CD4-positive, alpha-beta T cell treated with Interferon alpha-2 for 1 hour (primary cell): ENCODE measurements at places on chromosomes 1 and 21.

DNA sequence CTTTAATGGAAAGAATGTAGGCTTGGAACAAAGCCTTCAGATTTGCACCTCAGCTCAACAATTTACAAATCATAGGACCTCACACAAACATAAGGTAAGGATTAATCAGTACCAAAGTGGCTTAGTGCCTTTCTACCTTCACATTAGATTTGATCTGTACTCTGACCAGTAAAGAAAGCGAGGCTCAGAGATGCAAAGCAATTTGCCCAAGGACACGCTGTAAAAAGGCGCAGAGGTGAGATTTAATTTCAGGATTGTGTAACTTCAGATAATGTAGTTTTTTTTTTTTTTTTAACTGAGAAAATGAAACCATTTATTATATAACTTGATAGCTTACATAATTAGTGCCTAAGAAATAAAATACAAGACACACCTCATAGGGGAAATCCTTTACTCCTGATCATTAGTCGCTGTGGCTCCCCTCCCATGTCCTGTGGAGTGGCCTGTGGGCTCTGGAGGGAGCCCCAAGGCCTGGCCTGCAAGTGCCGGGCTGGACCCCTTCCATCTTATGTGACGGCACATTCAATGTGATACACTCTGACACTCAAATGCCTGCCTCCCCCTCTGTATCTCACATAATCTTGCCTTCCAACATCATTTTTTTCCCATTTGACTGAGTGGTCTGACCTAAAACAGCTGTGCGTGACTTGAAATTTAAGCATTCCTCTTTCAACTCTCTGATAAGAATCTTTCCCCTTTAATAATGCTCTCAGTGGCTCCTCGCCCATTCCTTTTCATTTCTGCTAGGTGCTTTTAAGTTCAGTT, 426.5 kb upstream of the DAB1 start:
- no peak for DNase-seq

DNA sequence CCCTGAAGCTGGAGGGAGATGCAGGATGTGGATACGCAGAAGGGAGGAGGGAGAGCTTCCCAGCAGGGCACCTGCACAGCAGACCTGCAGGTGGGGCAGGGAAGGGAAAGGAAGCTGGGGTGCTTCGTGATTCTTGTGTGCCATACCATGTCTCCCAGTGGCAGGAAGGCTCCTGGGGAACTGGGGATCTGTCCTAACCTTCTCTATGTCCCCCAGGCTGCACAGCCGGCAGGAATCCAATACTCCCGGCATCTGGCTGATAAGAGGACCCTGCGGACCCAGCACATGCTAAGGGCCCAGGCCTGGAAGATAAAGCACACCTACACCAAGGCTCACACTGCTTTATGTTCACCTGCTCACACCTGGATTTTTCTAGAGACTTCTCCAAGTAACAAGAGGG, 79.4 kb downstream of the ITPKB start:
- no peak for DNase-seq

GRCh38 chr1:41479000-41479807, 5.3 kb downstream of the EDN2 start:
- no peak for DNase-seq

DNA sequence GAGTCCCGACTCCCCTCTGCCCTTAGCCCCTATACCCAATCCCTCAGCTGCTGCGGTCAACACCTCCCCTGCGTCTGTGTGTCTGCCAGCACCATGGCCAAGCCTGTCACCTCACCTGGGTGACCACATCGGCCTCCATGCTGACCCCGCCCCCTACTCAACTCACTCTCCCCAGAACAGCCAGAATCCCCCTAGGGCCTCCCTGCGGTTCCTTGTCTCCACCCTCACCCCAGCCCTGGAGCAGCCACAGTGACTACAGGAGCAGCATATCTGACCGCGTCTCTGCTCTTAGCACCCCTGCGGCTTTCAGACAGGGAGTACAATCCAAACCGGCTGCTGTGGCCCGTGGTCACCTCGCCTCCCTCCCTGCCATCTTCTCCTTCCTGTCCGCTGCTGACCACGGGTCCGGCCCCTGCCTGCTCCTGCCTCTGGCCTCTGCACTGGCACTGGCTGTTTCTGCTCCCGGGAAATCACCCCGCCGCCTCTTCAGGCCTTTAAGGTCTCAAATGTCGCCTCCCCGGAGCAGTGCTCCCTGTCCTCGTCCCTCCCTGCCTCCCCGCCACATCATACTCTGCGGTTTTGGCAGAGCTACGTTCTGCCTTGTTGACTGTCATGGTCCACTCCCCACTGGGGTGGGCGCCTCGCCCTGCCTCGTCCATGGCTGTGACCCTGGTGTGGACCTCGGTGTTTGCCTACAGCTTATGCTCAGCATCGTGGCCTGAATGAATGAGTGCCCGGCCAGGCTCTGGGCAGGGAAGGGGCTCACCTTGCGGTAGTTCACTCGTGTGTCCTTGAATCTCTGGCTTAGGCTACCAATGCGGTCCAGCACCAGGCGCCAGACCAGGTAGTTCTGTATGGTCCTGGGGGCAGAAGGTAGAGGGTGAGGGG, 11.1 kb downstream of the PRXL2B start:
- DNase-seq = no peak

DNA sequence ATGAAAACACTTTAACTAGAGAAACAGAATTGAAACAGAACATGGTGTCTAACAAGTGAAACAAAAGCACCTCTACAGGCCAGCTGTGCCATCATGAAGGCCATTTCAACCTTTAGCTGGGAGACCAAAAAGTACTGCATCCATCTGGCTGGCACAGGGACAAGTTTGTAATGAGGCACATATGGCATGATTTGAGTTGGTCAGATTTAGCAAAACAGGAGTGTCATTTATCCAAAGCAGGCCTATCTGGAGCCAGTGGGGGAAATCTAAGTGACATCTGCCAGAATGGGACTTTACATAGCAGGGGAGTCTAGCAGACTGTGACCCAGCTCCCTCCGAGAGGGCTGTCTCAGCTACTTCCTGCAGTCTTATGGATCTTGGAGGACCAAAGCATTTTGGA, 51.9 kb downstream of the DNTTIP2 start:
- DNase-seq = no peak

- DNase-seq = no peak
Observed at GRCh38 chr1:6248161-6248776, 4.3 kb downstream of the HES3 start.

- DNase-seq = peak; percentile 78
Observed at GRCh38 chr1:111615870-111616715, 3.5 kb upstream of the RAP1A start.

DNA sequence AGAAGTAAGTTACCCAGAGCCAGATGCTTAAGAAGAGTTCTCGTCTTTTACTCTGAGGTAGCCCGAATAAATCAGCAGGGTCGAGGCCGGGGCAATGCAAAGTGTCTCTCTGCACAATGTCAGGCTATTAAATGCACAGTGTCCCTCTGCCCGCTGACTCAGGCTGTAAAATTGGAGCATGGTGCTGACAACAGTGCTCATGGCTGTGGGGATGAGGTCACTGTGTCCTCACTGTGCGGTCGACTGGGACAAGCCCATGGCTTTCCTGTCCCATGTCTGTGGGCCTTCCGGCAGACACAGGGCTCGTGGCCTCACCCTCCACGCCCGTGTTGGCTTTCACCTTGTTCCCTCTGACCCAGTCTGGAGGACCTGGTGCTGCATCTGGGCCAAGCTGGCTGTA, 14.6 kb upstream of the SLC2A1 start:
- DNase-seq = no peak

- DNase-seq = no peak
Observed at GRCh38 chr1:84570436-84571149, 3.6 kb downstream of the CTBS start.

GRCh38 chr1:111174070-111174469, 26.4 kb downstream of the DENND2D start:
- no peak for DNase-seq

DNA sequence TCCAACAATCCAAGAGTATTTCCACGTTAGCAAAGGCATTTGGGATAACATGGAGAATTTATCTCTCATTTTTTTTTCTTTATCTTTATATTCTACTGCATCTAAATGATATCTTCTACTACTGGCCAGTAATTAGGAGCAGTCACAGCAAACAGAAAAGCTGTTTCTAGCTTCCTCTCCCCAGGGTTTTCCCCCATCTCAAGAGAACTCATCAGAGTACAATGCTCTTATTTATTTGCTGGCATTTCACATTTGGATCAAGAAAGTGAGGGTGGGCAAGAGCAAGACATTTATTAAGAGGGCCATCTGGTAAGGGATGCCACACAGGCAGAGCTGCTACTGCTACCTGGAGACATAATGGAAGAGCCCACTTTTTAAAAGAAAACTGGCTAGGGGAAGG, 368.2 kb downstream of the USH2A start:
- no peak for DNase-seq

GRCh38 chr1:102897557-102897956, 210.8 kb downstream of the COL11A1 start:
- DNase-seq = no peak

DNA sequence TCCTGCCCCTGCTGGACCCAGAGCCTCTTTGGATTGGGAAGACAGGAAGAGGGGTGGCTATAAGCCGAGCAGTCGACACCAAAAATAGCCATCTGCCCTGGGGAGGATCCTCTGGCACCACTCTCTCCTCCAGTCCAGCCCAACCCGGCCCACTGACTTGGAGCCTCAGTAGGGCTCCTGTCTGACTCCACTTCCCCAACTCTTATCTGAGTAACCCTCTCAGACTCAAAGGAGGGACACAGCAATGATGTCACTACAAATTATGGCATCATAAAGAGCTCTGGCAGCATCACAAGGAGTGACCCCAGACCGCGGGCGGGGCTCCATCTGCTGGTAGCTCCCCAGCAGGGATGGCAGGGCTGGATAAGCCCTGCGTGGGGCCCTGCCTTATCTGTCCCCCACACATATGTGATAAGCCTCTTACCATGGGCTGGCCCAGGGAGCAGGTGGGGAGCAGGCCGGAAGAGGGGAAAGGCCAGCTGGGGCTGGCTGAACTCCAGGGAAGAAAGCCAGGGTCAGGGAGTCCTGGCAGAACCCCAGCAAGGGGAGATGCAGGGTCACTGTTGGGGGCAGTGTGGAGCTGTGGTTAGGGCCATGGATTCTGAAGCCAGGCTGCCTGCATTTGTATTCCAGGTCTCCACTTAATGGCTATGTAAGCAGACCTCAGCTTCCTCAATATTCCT, 4.6 kb upstream of the SLC6A9 start:
- DNase-seq = no peak

DNA sequence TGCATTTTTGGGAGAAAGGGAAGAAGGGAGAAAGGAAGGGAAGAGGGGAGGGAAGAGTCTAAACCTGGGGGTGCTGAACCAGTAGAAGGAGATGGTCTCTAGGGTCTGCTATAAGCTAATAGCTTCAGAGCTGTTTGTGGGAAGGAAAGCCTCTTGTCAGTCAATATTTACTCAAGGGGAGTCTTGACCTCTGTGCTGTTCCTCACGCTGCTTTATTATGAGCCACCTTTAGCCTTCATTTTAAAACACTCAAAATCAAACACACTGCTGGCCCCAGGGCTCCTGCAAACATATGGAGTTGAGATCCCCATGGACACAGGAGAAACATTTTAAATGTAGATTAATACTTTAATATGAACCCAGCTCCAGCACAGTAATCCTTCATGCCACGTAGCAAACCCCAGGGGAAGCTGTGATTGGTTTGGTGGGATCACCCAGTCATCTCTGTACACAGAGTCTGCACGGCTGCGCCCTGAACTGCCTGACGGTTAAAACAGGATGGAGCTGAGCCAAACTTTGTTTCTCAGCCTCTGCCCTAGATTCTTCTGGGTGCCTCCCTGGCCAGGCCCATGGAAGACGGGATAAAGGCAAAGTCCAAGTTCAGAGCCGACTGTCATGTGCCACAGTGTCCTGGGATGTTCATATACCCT, 40.2 kb upstream of the VWA5B1 start:
- DNase-seq = no peak

GRCh38 chr1:111973150-111973790, 16.2 kb downstream of the KCND3 start:
- no peak for DNase-seq

DNA sequence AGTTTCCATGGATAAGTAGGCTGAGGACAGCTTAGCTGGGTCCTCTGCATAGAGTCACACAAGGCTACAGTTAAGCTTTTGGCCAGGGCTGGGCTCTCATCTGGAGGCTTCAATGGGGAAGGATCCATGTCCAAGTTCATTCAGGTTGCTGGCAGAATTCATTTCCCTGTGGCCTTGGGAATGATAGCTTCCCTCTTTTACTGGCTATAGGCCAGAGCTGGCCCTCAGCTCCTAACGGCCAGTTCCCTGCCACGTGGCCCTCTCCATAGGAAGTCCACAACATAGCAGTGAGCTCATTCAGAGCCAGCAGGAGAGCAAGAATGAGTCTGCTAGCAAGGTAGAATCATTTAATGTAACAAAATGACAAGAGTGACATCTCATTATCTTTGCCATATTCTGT, 15.1 kb upstream of the PODN start:
- no peak for DNase-seq

- DNase-seq = no peak
Observed at GRCh38 chr1:66450043-66450514, 83.9 kb upstream of the SGIP1 start.

GRCh38 chr21:38716088-38716487, 89.6 kb upstream of the ETS2 start:
- DNase-seq = no peak

DNA sequence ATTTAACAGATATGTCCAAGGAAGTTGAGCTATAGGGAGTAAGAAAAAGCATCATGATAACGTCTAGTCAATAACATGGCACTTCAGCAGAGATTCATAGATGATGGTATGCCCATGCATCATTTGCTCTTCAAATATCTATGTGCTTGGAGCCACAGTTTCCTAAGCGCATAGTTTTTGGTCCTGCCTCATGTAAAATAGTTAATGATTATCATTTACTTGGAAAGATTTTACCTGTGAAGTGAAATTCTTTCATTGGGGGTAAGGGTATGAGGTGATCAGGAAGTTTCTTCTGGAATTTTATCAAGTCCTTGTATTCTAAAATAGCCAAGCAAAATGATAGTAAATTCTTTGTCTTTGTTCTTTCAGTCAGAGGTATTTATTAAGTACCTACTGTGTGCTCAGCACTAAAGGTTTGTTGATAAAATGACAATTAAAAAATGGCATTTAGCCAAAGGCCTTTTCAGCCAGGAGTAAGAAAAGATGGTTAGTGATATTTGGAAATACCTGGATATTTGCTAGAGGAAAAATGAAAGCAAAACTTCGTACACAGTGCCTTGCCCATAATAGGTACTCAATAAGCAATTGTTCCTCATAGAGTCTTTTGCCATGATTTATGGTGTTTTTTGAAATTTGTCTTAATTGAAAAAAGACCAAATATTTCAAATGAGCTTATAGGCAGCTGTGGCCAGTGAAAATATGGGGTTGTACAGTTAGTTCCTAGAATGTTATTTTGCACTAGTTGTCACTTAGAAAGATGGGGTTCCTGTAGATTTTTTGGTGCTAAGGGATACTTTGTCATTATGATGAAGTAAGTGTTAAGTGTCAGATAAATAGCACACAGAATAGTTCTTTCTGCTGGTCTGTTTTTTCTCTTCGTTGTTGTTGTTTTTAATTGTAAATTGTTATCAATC, 13.1 kb downstream of the PDIK1L start:
- no peak for DNase-seq

- no peak for DNase-seq
Observed at GRCh38 chr1:166950156-166950555, 25.2 kb downstream of the ILDR2 start.
